ENCODE measurements at places on chromosomes 5 and 9. TPM values are rescaled to one million over a fixed set of nuclear protein-coding genes. Genes with fewer than 3 reads are reported as not detected.

GRCh38 chr9:88805217-88805943 is 185.9 kb upstream of the S1PR3 start:
- no peak for DNase-seq

DNA sequence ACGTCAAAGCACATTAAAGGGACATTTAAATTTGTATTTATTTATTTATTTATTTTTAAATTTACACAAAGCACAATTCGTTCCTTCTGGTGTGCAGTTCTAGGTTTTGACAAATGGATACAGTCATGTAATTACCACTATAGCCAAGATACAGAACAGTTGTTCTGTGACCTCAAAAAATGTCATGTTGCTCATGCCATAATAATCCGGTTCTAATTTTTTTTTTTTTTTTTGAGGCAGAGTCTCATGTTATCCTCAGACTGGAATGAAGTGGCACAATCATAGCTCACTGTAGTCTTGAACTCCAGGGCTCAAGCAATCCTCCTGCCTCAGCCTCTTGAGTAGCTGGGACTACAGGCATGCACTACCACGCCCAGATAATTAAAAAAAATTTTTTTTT is 7.8 kb downstream of the IGFBPL1 start:
- DNase-seq: no peak

GRCh38 chr5:43042626-43043399 is 2.7 kb upstream of the ANXA2R start:
- DNase-seq: peak; percentile 93

DNA sequence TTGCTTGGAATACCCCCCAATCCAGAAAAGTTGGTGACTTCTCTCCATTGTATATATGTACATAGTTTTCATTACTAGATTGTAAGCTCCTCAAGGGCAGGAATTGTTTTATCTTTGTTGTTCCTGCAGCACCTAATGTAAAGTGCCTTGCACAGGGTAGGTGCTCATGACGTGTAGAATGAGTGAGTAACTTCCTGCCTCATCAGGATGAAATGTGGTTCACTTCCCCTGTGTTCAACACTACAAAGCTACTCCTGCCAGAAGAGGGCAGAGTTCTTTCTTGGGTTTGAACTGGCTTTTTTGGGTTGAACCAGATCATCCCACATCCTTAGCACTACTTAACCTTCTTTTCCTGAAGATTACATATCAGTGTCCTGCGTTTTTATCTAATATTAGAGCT is 23.9 kb downstream of the GTF3C4 start:
- no peak for DNase-seq

GRCh38 chr9:13013991-13014883 is 239.4 kb downstream of the LURAP1L start:
- DNase-seq: no peak

GRCh38 chr9:137162505-137163364 is 7.1 kb downstream of the LRRC26 start:
- no peak for DNase-seq

- DNase-seq: no peak
Measured at GRCh38 chr5:114612406-114612805, 250.5 kb downstream of the KCNN2 start.

Gene CAAP1
- total RNA-seq: 10.3 TPM

Gene NKD2
- 2.7 TPM for total RNA-seq

DNA sequence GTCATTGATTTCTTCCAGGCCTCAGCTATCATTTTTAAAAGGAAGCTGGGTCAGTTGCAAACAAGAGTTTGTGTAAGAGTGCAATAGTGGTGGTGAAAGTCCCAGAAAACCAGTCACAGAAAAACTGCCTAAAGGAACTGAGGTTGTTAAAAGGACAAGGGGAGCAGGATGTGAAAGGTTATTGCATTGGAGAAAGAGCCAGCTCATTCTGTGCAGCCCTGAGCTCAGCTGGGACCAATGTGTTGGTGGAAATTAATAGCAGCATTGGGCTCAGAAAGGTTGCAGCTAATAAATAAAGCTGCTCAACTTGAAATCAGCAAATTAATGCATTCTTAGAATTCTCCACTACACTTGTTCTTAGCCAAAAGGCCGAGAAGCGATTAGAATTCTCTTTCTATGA is 34.9 kb downstream of the NREP start:
- no peak for DNase-seq

Gene ENHO
- total RNA-seq: 0.24 TPM

DNA sequence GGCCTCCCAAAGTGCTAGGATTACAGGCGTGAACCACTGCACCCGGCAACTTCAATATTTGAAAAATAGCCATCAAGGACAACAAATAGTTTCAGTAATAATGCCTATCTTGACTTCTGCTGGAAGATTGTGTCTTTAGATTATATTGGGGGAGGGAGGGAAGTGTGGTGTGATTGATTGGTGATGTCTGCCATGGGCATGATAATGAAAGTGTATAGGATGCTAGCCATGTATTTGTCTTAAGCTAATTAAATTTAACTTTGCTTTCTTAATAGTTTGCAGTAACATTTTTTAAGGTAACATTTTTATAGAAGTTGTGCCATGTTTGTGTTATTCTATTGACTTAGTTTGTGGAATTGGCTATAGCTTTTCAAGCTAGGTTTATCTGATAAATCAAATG is 4.6 kb downstream of the JMY start:
- DNase-seq: no peak

- no peak for DNase-seq
Measured at GRCh38 chr9:33445389-33446239, 1.8 kb downstream of the AQP3 start.

DNA sequence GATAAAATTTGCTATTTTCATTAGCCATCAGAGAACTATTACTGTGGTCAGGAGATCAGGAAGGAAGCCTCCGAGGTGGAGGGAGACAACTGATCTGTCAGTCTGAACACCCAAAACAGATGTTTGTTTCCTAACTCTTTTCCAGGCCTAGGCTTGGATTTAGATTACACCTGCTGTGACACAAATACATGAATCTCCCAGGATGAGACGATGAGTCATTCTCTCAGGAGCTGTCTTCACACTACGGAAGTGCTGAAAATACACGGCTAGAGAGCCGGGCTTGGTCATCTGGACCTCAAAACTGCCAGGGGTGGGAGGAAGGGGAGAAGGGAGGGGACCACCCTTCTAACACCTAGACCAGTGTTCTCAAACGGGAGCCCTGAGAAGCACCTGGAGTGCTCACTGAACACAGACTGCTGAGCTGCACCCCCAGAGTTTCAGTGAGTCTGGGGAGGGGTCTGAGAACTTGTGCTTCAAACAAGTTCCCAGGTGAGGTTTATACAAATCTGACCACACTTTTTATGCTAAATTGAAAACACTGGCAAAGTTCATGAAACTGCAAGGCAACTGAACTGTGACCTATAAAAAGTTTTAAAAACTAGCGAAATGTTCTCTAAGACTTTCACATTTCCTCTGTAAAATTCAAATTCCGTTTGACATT is 80.3 kb upstream of the EQTN start:
- no peak for DNase-seq

- DNase-seq: no peak
Measured at GRCh38 chr5:115241881-115242642, 20.6 kb downstream of the PGGT1B start.

DNA sequence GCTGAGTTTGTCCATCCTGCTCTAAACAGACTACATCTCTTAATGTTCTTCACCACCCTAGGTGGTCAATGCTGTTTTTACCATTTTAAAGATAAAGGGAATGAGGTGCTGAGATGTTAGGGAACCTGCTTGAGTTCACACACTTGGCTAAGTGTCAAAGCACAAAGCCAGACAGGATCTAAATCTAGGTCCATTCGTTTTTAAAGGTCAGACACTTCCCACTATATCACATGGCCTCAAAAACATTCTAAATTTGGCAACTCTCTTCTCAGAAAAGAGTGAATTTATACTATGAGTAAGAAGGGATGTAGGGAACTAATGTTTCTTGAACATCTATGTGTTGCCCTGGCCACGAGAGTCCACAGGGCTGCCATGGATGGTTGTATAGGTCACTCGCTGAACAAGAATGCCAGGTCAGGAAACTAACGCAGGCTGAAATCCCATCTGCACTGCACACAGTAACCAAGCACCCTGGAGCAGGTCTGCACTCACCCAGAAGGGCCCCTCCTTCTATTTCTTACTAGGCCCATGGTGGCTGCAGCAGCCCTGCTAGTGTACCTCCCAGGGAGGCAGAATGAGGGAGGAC is 213.0 kb downstream of the SPOCK1 start:
- no peak for DNase-seq

DNA sequence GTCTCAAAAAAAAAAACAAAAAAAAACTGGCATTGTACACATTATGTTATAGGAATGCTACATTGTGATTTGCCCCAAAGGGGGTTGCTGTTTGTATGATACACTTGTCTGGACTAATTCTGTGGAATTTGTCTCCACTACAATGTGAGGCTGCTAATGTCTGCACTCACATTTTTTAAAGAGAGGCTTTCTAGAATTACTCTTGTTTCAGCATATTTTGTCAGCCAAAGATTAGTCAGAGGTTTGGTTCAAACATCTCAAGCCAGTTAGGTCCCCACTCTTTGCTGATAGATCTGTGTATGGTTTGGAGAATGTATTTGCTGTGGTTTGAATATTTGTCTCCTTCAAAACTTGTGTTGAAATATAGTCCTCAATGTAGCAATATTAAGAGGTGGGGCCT is 59.3 kb upstream of the ZNF169 start:
- no peak for DNase-seq

GRCh38 chr5:10331341-10331796 is 22.1 kb upstream of the MARCHF6 start:
- DNase-seq: no peak

GRCh38 chr5:164573397-164573796 is 1068.0 kb downstream of the MAT2B start:
- no peak for DNase-seq

DNA sequence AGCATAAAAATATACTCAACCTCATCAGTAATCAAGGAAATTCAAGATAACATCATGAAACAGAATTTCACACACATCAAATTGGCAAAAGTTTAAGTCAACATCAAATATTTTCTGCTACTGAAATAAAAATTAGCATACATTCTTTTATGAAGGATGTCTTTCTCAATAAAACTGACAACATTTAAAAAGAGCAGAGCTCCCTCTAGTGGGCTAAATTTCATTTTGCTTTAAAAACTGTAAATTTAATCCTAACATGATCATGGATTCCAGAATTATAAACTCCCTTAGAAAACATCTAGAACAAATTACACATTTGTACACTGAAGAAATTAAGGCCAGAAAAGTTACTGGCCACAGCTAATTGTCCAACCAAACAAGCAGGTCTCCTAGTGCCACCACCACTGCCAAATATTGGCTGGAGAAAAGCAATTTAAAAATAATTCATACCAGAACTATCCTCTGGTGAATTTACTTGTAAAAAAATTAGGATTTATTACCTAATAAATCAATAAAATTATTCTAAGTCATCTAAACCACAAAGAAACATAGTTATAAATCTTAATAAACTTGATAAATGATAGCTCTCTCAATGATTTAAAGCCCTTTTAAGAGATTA is 31.2 kb downstream of the DEPDC1B start:
- DNase-seq: no peak

Gene WDR31
- 2.3 TPM for total RNA-seq

Gene CD274
- 3.5 TPM for total RNA-seq

DNA sequence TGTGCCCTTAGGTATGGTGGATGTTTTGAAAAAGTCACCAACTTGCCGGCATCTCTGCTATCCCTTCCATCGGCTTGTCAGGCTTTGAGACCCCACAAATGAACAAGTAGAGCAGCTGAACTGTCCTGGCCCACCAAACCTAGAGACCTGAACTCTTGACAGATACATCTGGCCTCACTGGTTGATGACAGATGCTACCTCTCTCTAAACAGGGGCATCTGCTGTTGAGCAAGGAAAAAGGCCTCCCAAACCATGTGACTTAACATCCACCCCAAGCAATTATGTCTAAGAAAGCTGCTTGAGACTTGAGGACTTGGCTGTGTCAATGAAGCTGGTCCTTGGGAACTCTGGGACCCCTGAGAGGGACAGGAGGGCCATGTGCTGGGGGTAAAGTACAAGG is 2.3 kb downstream of the CCNI2 start:
- no peak for DNase-seq

DNA sequence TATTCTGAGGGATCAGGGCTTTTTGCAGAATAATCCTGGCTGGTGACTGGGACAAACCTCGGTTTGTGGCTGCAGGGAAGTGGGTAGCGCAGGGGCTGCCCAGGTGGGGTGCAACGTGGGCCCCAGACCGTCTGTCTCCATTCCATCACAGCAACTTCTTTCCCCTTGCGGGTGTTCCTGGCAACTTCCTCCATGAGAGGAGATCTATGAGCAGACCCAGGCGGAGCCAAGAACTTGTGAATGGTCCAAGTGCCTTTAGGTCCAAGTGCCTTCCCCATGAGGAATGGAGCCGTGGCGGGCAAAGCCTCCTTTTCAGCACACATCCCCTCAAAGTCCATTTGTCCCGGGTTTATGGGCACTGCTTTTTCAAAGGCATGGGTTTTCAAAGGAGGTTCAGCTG is 136.5 kb downstream of the PHF2 start:
- DNase-seq: peak; percentile 22

Gene NR6A1
- total RNA-seq: 0.23 TPM

- DNase-seq: no peak
Measured at GRCh38 chr9:95023217-95024003, 294.1 kb downstream of the FANCC start.

Gene MUSK
- total RNA-seq: 0.88 TPM

DNA sequence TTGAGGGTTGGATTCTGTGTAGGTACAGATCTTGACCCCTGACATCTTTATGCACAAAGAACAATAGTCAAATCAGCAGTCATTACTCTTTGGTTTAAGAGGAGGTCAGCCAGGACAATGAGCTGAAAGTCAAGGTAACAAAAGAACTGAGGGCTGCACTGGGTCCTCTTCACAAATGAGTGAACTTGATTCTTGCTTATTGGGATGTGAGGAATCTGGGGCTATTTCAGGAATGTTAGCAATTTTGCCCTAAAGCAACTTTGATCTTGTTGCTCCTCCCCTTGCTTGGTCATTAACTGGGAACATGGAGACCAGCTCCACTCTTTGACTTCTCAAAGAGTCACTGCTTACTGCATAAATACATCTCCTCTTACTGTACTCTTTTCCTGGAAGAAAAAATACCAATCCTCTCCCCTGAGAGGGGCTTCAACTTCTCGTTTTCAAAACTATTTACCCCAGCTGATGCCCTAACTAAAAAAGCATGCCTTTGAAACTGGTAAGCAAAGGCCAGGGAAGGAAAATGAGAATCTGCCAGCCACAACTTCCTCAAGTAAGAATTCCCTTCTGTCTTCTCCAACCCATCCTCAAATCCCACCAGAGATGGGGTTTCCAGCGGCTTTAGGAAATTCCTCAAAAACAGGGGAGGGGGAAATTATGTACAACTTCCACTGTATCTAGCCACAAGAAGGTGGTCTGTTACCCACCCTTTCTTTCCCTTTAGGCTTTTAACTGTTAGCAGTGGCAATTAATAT is 368.3 kb downstream of the ENC1 start:
- no peak for DNase-seq

Gene SPINK4
- total RNA-seq: not detected

DNA sequence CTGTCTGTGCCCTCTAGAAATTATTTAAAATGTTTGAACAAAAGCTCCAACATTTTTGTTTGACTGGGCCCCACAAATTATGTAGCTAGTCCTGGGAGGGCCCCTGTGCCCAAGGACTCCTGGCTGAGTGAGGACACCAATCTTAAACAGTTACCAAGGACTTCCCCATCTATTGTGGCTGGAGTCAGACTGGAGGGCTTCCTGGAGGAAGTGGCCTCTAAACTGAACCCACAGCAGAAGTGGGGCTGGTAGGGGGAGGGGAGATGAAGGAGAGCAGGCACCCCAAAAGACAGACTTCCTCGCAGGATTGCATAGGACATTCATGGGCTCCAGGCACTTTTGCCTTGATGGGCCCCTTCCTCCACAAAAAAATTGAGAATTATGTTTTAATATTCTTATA is 8.1 kb downstream of the ADAMTS13 start:
- DNase-seq: no peak

Gene INSL6
- not detected for total RNA-seq

GRCh38 chr5:39779831-39780230 is 355.1 kb upstream of the DAB2 start:
- no peak for DNase-seq
